ENCODE measurements at places on chromosomes 1 and 21.

DNA sequence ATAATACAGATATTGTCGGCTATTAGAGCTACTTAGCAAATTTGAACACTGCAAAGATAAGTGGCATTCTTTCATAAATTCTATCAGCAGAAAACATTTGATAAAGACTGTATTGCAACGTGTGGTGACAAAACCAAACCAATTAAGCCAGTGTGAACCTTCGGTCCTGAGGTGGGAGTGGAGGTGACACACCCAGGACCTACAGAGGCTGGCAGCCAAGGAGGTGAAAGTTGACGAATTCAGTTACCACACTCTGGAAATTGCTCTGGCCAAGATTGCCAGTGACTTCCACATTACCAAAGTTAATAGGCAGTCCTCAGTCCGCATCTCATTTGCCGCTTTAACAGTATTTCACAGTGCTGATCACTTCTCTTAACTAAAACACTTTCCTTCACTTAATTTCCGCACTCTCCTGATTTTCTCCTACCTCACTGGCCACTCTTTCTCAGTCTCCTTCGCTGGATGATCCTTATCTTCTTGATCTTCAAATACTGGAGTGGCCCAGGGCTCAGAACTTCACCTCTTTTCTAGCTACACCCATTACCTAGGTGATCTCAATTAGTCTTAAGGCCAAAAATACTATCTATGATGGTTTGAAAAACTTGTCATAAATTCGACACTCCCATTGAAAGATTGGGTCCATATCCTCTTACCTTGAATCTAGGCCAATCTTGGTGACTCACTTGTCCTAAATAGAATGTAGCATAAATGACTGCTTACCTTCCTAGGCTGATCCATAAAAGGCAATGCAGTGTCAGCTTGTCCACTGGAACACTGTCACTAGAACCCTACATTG lies 5.1 kb upstream of the CDC42BPA start:
- no peak for DNase-seq

DNA sequence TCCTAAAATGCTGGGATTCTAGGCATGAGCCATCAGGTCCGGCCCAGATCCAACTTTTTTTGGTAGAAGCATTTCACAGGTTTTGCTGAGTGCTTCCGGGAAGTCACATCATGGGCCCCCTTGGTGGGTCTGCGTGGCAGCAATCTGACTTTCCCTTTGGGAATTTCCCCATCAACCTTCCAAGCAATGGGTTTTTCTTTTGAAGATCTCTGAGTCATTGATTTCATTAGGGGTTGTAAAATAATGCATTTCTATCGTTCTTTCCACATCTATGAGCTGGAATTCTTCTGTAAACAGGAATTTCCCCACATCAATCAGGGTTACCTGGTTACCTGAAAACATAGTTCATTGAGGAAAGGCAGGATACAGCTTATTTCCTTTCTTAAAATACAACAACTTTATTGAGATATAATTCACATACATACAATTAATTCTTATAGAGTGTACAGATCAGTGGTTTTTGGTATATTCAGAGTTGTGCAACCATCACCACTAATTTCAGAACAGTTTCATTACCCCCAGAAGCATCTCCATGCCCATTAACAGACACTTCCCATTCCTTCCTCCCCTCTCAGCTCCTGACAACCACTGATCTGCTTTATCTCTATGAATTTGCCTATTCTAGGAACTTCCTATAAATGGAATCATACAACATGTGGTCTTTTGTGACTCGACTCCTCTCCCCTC lies 9.9 kb upstream of the ZBTB17 start:
- no peak for DNase-seq

DNA sequence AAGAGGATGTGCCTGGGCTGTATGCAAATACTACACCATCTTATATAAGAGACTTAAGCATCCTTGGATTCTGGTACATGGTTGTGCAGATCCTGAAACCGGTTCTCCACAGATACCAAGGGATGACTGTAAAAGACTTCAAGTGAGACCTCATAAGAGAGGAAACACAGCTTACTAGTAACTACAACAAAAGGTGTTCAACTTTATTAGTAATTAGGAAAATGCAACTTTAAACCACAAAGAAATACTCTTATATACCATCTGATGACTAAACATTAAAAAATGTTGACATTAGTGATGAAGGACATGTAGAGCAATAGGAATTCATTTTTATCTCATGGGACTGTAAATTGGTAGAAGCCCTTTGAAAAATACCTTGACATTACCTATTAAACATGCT lies 102.7 kb downstream of the RASAL2 start:
- no peak for DNase-seq

- no peak for DNase-seq
Observed at GRCh38 chr1:226663327-226663704, 75.8 kb downstream of the ITPKB start.

DNA sequence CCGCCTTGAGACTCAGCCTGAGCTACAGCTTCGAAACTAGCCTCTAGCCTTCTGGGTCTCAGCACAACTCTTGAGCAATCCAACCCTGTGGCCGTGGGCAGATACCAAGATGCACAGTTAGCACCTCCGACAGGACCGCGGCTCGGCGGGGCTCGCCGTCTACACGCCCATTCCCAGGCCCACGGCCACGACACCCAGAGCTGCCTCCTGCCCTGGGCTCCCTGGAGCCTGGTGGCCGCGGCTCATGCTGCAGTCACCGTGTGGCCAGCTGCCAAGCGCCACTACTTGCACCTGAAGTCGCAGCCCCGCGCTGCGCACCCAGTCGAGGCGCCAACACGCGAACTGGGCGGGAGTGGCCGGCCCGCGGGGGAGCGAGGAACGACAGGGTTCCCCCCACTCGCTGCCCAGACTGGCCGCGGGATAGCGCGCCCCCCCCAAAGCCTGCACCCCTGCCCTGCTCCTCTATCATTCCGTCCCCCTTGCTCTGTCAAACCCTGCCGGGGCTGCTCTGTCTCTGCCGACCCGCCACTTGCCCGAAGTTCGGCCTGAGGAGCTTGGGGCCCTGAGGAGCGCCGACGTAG lies 729 bp upstream of the CDCA8 start:
- no peak for DNase-seq

GRCh38 chr21:38911484-38912101 lies 105.9 kb downstream of the ETS2 start:
- DNase-seq, result no peak

DNA sequence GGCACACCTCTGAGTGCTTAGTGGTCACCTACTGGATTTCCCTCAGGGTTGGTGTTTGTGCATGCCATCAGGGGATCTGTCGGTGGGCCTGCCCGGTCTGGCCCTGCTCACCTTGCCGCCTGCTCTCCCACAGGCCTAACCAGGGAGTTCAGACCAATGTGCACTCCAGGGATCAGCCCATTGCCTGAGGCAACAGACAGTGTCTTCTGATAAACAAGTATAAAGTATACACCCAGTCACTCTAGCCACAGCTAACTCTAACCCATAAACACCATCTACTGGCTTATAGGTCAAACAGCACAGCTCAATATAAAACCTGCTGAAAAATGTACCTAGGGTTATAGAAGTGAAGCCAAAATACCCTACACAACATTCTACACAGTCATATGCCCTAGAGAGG lies 1300.0 kb downstream of the PLA2G4A start:
- DNase-seq, result no peak

DNA sequence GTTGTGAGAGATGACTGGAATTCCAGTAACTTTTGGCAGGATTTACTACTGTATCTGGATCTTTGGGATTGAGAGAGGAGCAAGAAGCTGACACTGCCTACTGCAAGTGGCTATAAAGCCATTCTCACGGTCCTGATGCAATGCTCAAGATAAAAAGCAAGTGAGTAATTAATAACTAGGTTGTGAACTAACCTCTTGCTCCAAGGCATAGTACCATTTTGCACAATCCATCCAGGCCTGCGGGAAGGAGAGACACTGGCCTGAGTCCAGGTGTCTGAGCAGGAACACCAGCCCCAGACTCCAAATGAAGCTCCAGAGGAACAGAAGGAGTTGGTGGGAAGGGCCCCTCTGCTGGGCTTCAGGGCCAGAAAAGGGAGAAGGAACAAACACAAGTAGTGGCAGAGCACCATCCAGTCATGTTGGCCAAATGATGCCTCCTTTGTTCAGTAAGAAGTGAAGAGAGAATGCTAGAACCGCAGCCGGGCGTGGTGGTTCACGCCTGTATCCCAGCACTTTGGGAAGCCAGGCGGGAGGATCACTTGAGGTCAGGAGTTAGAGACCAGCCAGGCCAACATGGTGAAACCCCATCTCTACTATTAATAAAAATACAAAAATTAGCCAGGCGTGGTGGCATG lies 9.9 kb upstream of the SLC45A3 start:
- DNase-seq, result no peak

GRCh38 chr1:225825607-225826007 lies 15.7 kb downstream of the EPHX1 start:
- no peak for DNase-seq

GRCh38 chr1:23424293-23425192 lies at the start of gene TCEA3:
Gene TCEA3, minus strand, starts transcription at chr1:23424748. Its CDS starts 115 bp downstream, at chr1:23424633.
- DNase-seq, result no peak

DNA sequence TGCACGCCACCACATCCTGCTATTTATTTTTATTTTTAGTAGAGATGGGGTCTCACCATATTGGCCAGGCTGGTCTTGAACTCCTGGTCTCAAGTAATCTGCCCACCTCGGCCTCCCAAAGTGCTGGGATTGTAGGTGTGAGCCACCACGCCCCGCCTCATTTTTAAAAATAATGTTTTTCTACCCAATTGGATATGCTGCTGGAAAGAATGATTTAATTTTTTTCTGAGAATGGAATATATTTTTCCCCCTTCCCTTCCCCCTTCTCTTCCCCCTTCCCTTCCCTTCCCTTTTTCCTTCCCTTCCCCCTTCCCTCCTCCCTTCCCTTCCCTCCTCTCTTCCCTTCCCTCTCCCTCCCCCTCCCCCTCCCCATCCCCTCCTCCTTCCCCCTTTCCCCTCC lies 17.7 kb upstream of the HMGN1 start:
- DNase-seq, result no peak

DNA sequence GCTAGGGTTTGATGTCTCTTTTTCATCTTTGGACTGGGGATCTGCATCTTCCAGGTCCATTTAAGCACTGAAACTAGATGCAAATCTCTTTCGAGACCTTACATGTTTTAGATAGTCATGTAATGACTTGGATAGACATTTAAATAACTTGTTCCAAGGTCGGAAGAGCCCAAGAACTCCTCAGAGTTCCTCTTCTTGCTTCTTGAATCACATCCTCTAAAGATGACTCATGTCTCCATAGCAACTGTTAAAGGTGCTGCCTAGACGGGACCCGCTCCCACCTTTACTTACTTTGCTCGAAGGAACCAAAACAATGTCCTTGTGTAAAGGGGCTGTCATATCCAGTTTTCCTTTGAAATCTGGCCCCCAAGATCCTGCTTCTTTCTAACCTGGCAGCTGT lies 130.0 kb downstream of the EDEM3 start:
- no peak for DNase-seq

- no peak for DNase-seq
Observed at GRCh38 chr1:246160374-246160773, 346.7 kb downstream of the SMYD3 start.

DNA sequence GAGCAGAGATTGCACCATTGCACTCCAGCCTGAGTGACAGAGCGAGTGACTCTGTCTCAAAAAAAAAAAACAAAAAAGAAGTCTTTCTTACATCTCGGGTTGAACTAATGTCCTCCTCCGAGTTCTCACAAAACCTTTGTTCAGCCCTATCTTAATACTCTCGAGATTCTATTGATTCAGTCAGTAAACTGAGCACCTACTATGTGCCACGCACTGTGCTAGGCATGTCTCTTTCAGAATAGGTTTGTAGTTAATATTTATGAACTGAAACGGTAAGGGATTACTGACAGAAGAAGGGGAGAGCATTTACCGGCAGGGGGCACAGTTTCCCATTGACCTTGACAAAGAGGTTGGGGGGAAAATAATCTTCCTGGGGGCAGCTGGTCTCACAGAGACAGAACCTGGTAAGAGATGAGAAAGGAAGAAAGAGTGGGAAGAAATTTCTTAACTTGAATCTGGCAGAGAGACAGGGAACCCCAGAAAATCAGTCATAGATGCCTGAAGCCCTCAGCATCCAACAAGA lies 3.4 kb downstream of the PIAS3 start:
- DNase-seq, result no peak

- no peak for DNase-seq
Observed at GRCh38 chr1:31003613-31004230, 61.8 kb downstream of the PUM1 start.

DNA sequence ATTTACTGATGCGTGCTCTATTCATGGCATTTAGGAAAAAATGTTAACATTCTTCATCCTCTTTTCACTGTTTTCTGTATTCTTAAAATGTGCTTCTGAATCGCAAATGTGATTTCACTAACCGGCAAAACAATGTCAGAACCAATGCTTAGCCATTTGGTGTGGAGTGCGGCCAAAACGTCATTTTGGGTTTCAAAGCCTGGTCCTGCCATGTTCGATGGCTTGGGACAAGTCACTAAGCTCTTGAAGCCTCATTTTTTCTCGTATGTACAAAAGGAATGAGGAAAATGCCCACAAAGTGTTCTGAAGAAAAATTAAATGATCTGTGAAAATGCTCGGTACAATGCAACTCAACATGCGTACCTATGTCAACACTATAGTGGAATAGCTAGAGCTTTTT lies 175.3 kb downstream of the APP start:
- no peak for DNase-seq

DNA sequence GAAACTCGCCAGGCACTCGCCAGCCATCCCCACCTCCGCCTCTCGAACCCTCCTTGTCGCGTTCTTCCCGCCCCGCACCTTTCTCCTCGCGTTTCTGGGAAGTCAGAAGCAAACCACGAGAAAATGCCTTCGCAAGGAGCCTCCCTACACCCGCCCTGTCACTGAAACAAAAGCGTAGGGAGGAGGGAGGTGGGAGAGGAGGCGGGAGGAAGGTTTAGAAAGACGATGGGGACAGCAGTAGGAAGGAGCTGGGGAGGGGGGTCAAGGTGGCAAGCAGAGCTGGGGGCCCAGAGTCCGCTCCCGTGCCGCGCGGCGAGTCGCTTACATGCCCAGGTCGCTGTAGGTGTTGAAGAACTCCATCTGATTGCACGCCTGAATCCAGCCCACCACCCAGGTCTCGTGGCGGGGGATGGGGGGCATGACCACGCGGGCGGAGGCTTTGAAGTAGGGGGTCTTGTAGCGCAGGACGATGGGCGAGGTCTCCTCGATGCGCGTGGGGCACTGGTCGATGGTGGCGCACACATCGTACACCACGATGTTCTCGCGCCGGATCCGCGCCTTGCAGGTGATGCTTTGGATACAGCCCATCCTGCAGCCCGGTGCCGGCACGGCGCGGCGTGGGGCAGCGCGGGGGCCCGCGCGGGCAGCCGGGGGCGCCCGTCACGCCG lies 1.0 kb downstream of the FAM78B start:
- no peak for DNase-seq

DNA sequence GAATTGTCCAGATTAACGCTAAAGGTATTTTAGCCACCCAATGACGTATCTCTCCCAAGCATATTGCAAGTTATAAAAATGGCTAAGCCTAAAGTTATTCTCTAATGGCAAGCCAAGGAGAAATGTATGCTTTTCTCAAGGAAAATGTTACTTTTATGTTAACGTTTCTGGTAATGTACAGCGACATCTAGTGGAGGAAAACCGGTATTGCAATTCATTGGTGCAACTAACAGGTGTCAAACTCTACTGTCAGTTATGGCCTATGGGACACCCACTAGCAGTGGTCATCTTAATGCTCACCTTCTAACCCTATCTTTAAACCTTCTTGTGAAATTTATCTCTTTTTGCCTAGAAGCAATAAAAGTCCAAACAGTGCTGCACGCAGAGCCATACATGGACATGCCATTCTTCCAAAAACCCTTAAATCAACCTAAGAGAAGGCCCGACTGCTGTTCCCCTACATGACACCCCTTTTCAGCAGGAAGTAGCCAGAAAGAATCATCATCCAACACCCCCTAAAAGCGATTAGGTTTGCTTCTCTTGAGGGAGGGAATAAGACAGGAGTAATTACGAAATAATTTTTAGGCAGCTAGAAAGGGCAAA lies 68.7 kb upstream of the LRIF1 start:
- no peak for DNase-seq

Data from stimulated activated CD8-positive, alpha-beta memory T cell treated with anti-CD3 and anti-CD28 coated beads, Interleukin-4, amount 100 ng/mL, for 4 hours (primary cell).